ENCODE measurements at places on chromosomes 5 and 9. TPM values are rescaled to one million over a fixed set of nuclear protein-coding genes. Genes with fewer than 3 reads are reported as not detected.

The NR4A3 gene
- total RNA-seq = under 0.01 TPM

The GPSM1 gene
- total RNA-seq = 35.8 TPM

The TIMD4 gene
- total RNA-seq = not detected

The KIAA1958 gene
- 0.36 TPM for total RNA-seq

The CA9 gene
- 8.3 TPM for total RNA-seq

The PTPDC1 gene
- 5.8 TPM for total RNA-seq

The CER1 gene
- not detected for total RNA-seq

The HAVCR1 gene
- not detected for total RNA-seq
